ENCODE measurements at places on chromosomes 7 and 10.

- DNase-seq, result no peak
Observed at GRCh38 chr7:33757563-33758165, 147.7 kb upstream of the BMPER start.

GRCh38 chr10:31395695-31396094 is 76.7 kb downstream of the ZEB1 start:
- no peak for DNase-seq

GRCh38 chr10:520402-520787 is 169.1 kb downstream of the DIP2C start:
- no peak for DNase-seq

- no peak for DNase-seq
Observed at GRCh38 chr7:122572706-122573105, 126.2 kb downstream of the RNF133 start.

DNA sequence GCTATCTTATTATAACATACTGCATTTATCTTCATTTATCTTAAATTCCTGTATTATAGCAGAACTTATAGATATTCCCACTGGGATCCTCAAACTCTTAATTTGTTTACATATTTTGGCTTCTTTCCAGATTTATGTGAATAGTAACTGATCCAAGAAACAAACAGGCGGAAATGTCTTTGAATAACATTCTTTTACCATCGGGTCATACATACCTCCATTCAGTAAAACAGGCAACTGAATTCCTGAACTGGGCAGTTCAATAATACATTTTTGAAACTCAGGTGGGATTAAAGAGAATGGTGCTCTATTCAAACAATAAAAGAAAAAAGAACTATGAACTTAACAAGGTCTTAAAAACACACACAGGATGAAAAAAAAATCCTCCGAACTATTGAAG is 337.4 kb downstream of the CRPPA start:
- DNase-seq, result no peak

DNA sequence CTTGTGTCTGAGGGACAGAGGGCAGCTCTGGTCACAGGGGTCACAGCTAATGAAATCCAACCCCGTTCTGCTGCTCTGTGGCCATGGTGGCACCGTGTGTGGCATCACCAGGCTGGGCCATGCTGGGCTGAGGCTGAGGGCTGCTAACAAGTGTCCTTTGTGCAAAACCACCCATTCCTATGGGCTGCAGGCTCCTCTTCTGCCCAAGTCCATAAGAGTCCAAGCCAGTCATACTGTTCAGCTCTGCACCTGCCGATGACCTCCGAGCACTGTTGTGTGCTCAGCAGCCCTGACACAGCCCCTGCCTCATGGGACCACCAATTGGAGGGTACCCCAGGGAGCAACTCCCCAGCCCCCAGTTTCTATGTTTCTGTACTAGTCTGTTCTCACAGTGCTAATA is 133.1 kb downstream of the WDR11 start:
- DNase-seq, result no peak

DNA sequence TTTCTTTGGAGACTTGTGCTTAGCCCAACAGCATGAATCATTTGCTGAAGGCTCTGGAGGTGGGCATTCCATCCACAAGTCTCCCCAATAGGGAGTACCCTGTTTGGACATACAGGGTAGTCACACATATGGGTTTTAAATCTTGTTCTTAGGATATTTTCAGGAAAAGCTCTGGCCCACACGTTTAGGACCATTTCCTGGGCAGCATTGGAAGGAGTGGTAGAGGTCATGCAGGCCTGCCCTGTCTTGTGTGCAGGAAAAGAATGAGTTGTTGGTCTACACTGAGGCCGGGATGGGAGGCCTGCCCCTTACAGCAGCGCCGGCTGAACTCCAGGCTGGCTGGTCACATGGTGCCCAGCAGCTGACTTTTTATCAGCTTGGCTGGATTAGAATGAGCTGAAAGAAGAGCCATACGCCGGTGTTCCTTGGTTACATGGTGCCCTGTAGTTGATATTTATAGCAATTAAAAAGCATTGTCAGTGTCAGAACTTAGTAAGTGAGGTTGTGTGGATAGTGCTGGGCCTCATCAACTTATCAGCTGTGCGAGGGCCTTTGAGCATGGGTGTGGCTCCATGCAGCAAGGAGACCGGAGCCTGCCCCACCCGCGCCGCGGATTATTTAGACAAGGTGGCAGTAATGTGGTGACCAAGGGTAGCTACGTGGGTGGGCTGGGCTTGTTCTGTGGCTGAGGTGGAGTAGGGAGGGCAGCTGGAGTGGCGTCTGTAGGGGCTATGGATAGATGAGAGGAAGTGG is 28.6 kb downstream of the OGDH start:
- no peak for DNase-seq

- no peak for DNase-seq
Observed at GRCh38 chr7:66667023-66667728, 38.5 kb downstream of the KCTD7 start.

- no peak for DNase-seq
Observed at GRCh38 chr7:133784486-133785001, 342.6 kb upstream of the LRGUK start.

Measured in activated CD4-positive, CD25-positive, alpha-beta regulatory T cell treated with anti-CD3 and anti-CD28 coated beads, Interleukin-2, amount 50 U/mL, for 16 hours (primary cell).